ENCODE measurements at places on chromosomes 6 and 20.

GRCh38 chr6:110664933-110665332 is 150.3 kb downstream of the CDK19 start:
- DNase-seq: no peak

GRCh38 chr6:156828280-156828703 is 51.1 kb downstream of the ARID1B start:
- no peak for DNase-seq

- DNase-seq: no peak
Observed at GRCh38 chr6:74320715-74321114, 624.7 kb downstream of the CD109 start.

GRCh38 chr6:40362859-40363258 is 224.3 kb downstream of the LRFN2 start:
- DNase-seq: no peak

DNA sequence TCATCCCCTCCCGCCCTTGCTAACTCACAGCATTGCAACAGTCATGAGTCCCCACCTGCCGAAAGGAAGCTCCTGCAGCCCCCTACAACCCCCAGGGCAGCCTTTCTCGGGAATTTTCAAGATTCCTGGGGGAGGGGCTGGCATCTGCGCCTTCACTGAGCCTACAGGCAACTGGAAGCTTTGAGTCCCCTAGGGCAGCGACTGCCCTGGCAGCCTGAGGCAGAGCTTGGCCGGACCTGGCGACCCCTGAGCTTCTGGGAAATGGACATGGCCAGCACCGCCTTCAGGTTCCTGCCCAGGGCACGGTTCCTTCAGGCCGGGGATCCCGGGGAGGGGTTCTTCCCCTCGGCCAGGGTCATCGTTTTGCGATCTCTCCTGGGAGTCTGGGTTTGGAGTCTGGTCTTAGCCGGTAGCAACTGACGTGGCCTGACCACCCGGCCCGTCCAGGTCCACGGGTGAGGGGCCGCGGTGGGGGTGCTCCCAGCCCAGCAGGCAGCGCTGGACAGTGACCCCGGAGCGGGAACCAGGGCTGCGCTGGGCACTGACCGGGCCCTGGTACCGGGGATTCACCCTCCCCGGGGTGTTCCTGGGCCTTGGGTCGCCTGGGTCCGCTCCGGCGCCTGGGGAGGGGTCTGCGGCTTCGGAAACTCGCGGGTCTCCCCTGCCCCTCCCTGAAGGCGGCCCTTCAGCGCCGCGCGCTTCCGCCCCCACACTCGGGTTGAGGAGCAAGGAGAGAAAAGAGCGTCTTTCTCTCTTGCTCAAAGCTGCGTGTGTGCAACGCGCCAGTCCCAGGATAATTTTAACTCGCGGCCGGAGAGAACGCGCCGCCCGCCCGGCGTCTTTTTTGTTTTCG is 593 bp upstream of the COL9A3 start:
- DNase-seq: no peak

DNA sequence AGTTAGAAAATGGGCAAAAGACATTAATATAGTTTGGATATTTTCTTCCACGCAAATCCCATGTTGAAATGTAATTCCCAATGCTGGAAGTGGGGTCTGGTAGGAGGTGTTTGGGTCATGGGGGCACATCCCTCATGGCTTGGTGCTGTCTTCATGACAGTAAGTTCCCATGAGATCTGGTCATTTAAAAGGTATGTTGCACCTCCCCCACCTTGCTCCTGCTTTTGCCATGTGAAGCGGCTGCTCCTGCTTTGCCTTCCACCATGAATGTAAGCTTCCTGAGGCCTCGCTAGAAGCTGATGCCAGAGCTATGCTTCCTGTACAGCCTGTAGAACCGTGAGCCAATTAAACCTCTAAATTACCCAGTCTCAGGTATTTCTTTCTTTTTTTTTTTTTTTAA is 16.3 kb upstream of the TMEM14A start:
- no peak for DNase-seq

DNA sequence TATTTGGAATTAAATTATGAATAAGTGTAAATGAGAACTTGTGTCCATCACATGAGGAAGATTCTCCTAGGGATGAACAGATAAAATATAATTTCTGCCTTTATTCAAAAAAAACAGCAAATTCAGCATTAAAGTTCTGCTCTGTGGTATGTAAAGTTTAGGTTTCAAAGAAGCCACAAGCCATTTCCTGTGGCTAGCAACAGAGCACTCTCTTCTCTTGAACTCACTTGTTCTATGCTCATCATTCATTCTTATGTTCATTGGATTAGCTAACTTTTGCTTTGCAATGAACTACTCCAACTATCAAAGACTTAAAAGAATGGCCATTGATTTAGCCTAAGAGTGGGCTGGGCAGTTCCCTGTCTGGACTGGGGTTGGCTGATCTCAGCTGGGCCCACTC is 20.8 kb upstream of the SNRPB2 start:
- no peak for DNase-seq

DNA sequence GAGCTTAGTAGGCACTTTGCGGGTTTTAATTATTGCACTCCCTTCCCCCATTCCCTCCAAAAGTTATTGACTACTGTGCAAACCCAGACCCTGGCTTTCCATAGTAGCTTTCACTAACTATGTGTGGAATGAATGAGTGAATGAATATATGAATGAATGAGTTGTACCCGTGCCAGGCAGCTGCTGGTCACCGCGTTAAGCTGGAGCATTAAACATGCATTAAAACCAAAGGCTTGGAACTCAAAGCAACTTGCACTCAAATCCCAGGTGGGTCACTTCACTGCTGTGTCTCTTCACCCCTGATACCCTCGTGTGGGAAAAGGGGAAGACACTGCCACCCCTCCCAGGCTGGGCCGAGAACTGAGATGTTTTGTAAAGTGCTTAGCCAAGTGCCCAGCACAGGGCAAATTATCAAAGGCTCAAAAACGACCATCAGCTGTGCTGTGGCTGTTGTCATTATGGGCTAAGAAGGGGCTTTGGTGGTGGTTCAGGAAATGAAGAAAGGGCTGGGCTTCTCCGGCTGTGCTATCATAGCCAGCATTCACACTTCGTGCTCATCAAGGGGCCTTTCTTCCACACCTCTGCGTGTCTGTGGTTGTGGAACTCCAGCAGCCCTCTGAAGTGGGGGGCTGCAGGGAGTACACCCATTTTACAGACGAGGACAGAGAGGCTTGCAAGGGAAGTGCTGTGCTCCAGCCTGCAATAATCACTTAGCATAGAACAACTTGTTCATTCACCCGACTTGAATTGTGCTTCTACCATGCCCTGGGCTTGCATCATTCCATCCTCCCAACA is 60.2 kb upstream of the STX16 start:
- DNase-seq: no peak

GRCh38 chr6:154246723-154247118 is 109.9 kb downstream of the IPCEF1 start:
- no peak for DNase-seq

DNA sequence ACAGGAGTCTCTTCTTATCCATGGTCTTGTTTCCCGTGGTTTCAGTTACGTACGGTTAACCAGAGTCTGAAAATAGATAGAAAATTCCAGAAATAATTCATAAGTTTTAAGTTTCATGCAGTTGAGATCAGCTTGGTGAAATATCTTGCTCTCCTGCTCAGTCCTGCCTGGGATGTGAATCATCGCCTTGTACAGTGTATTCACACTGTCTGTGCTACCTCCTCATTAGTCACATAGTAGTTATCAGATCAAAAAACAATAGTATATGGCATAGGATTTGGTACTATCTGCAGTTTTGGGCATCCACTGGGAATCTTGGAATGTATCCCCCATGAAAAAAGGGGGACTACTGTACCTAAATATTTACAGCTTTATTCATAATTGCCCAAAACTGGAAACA is 22.7 kb upstream of the MOCS1 start:
- DNase-seq: no peak

GRCh38 chr20:6575912-6576401 is 191.5 kb upstream of the BMP2 start:
- DNase-seq: no peak

- no peak for DNase-seq
Observed at GRCh38 chr6:159056003-159056402, 11.2 kb upstream of the TAGAP start.

GRCh38 chr6:147930745-147931144 is 411.9 kb upstream of the SASH1 start:
- no peak for DNase-seq

DNA sequence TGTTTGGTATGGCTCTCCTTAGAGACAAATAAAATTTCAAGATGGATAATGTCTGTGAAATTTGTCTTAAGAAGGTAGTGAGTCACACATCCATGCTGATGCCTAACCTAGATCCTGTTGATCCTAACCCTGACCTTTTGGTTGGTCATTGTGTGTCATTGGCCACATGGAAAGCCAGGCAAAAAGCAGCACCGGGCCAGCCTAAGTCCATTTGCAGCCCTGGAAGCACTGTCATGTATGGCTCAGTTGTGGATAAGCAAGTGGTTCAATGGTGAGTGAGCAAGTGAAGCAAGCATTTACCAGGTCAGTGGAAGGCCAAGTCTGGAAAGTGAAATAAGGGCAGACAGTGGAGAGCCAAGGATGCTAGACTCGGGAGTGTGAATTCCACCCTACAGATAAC is 12.1 kb upstream of the XRN2 start:
- DNase-seq: no peak

- DNase-seq: no peak
Observed at GRCh38 chr20:23192469-23192868, 106.3 kb upstream of the CD93 start.

DNA sequence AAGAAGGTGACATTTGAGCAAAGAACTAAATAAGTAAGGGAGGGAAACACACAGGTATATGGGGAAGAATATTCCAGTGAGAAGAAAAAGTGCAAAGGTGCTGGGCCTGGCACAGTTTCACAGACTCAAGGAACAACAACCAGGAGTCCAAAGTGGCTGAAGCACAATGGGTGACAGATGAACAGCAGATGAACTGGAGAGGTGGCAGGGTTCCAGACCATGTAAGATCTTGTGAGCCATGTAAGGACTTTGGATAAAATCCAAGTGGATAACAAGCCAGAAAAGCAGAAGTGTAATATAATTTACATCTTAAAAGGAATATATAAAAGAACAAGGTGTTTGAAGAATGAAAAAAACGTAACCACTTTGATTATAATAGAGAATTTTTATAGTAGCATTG is 87.9 kb downstream of the MMS22L start:
- DNase-seq: no peak

- no peak for DNase-seq
Observed at GRCh38 chr6:317448-318144, 25.3 kb downstream of the DUSP22 start.

- DNase-seq: no peak
Observed at GRCh38 chr6:75089921-75090320, 115.9 kb downstream of the COL12A1 start.

- no peak for DNase-seq
Observed at GRCh38 chr20:50359607-50360217, 150.5 kb upstream of the PTPN1 start.

- DNase-seq: no peak
Observed at GRCh38 chr6:11878735-11879134, 100.1 kb upstream of the ADTRP start.

GRCh38 chr6:112626468-112627082 is 279.4 kb downstream of the RFPL4B start:
- DNase-seq: no peak

- no peak for DNase-seq
Observed at GRCh38 chr6:158068893-158069799, 87.5 kb downstream of the SYNJ2 start.

GRCh38 chr20:20076297-20077065 is 24.1 kb downstream of the CFAP61 start:
- DNase-seq: no peak

- no peak for DNase-seq
Observed at GRCh38 chr6:48255094-48255493, 144.1 kb upstream of the PTCHD4 start.

DNA sequence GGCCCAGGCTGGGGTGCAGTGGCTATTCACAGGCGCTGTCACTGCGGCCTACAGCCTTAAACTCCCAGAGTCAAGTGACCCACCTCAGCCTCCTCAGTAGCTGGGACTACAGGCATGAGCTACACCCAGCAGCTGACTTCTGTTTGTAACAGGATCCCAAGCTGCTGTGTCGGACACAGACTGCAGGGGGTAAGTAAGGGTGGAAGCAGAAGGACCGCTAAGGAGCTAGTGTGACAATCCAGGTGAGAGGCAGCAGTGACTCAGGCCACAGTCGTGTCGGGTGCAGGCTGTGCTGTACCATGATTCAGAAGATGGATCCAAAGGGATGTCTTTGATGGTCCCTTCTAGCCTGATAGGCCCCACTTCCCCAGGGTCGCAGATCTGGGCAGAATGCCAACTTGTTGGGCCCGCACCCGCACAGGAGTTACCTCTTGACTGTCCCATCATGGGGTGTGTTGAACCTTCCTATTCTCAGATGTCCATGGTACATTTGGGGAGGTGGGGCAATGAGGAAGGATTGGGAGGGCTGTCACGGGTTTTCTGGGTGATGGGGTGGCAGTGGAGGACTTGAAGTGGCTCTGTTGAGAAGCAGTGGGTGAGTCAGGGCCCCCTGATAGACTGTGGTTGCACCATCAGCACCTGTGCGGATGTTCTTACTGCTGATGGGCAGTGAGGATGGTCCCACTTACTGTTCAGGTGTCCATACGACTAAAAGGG is 25.3 kb downstream of the AAR2 start:
- DNase-seq: no peak

DNA sequence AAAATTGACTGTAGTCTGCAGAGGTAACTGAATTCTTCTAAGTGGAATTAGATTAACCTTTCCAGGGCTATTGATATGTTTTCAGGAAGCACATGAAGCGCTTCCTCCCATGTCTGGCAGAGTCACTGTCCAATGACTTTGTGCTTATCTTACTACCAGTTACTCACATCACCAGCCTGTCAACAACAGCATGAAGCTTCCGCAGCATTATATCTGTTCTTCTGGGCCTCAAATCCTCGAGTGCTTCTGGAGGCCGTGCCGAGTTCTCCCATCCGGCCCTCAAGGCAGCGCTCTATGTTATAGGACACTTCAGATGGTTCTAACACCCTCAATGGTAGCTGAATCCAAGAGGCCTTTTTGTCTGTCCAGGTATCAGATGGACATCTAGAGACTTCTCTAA is 33.2 kb downstream of the PSMG4 start:
- DNase-seq: no peak

GRCh38 chr20:37804584-37805566 is 98.1 kb upstream of the VSTM2L start:
- no peak for DNase-seq

DNA sequence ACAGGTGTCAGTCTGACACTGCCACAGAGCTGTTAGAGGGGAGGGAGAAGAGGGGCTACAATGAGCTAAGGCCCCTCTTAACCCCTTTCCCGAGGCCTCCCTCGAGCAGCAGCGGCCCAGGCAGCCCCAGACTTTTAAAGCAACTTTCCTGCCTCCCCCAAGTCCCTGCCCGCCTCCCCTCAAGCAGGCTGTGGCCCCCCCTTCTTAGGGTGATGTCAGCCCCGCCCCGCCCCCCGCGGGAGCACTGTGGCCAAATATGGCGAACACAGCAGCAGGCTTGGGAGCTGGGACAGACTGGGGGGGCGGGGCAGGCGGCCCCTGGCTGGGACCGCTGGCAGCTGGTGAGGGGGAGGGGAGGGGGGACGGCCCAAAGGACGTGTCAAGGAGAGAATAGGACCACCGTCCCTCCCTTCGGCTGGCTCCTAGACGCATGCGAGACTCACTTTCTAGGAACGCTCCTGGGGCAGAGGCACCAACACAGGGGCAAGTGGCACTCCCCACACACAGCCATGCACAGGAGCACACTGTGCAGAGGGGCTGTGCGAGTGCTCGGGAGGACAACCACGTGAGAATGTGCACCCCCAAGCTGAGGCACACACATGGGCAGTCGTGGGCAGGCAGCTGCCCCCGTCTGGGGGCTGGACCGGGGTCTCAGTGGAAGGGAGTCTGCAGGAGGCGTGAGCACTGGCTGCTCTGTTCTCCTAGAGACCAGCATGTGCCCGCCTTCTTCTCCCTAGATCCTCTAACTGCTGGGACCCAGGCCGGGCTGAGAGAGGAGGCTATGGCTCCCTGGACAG is 6.7 kb downstream of the TEAD3 start:
- DNase-seq: no peak

All from stimulated activated CD8-positive, alpha-beta memory T cell treated with anti-CD3 and anti-CD28 coated beads, Interleukin-4, amount 100 ng/mL, for 4 hours (primary cell).